ENCODE measurements at places on chromosomes 6 and 20.

DNA sequence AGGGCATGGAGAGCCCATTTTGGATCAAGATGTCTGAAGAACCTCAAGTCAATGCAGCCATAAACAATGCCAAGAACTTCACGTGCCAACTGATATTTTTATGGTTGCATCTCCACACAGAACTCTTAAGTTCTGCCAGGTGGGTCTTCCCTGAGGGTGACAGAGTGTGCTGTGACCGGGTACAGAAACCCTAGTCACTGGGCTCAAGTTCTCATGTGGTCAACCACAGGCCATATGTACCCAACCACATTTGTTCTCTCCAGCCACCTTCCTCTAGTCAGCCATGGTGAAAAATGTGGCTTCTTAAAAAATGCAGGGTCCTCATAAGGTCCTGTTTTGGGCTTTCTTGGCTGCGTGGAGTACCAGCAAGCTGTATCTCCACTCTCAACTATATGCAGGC, 48.9 kb downstream of the CLIC5 start:
- DNase-seq: no peak

- no peak for DNase-seq
These were observed 123.4 kb upstream of the HDGFL1 start for GRCh38 chr6:22445946-22446345.

- no peak for DNase-seq
These were observed 28.4 kb upstream of the FOXC1 start for GRCh38 chr6:1581120-1581991.

DNA sequence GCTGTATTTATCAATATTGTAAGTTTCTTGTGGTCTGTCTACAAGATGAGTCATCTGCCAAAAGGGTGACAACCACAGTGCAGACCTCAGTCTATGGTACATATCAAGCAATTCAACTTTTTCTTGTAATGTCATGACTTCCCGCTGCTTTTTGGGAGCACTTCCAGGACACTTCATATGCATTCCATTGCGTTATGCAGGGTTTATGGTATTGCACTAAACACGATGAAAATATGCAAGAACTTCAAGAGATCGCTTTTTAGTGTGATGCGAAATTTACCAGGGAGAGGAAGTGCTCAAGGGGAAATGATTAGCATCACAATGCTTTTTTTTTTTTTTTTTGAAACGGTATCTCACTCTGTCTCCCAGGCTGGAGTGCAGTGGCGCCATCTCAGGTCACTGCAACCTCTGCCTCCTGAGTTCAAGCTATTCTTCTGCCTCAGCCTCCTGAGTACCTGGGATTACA, 166.5 kb downstream of the TFAP2A start:
- DNase-seq: no peak

GRCh38 chr6:92433911-92434310, 985.4 kb downstream of the EPHA7 start:
- DNase-seq: no peak

DNA sequence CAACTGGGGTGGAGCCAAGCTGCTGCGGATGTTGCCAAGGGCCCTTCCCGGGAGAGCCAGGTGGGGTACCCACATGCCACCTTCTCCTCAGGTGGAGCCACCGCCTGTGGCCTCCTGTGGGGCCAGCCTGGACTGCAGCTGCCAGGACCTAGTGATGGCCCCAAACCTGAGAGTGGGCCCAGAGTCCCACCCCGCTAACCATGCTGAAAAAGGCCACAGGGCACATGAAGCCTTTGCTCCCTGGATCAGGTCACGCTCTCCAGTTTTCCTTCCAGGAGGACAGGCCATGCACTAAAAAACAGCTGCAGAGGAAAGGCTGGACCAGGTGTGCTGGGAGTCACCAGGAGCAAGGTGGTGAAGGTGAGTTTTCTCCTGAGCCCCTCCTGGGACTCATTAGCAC, 73.9 kb upstream of the SLC22A16 start:
- no peak for DNase-seq

GRCh38 chr6:22296067-22296466, 769 bp downstream of the PRL start:
- DNase-seq: no peak

GRCh38 chr6:150711584-150712504, 112.2 kb downstream of the PLEKHG1 start:
- no peak for DNase-seq

DNA sequence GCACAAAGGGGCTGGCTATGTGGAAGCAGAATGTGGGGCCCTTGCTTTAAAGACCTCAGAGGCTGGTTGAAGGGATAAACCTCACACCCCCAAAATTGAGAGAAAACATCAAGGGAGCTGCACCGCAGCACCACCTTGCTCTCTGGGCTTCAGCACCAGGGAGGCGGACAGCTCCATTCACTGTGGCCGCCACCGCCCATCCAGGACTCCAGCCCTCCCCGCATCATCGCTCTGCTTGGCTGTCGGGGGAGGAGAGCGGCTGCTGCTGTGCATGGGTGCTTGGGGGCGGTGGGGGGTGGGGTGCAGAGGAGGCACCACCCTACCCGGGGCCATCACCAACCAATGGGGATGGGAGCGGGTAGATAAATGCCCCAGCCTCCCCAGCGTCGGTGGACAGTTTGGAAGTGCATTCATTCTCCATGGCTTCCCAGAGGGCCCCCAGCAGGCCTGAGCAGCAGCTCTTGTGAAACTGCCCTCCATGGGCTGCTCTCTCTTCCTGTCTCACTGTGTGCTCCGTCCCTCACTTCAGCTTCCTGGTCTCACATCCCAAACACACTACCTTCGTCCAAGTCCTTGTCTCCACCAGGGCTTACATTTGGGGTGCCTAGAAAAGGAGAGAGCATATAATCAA, 75.7 kb upstream of the BHLHE23 start:
- DNase-seq: no peak

DNA sequence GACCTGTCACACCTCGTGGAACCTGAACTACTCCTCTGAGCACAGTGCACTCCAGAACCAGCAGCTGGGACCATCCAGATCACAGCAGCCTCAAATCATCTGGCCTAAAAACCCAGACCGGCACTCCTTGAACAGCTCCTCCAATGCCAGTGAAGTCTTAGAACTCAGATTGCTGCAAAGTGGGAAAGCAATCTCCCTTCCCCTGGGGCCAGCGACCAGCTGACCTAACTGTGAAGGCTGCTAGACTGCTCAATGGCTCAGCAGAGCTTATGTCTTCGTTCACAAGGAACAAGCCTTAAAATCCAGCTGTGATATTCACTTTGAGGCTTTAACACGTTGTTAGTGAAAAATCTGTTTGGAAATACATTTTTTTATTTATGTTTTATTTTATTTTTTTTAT, 243.2 kb downstream of the ANKRD60 start:
- DNase-seq: no peak

DNA sequence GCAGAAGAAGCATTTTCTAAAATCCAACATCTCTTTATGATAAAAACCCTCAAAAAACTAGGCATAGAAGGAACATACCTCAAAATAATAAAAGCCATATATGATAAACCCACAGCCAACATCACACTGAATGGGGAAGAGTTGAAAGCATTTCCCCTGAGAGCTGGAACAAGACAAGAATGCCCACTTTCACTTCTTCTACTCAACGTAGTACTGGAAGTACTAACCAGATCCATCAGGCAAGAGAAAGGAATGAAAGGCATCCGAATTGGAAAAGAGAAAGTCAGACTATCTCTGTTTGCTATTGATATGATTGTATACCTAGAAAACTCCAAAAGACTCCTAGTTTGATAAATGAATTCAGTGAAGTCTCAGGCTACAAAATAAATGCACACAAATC, 7.9 kb upstream of the CDK19 start:
- DNase-seq: no peak

- DNase-seq: no peak
These were observed 210.4 kb downstream of the CENPW start for GRCh38 chr6:126550323-126550722.

GRCh38 chr20:5748246-5748645, 2.0 kb upstream of the SHLD1 start:
- no peak for DNase-seq

DNA sequence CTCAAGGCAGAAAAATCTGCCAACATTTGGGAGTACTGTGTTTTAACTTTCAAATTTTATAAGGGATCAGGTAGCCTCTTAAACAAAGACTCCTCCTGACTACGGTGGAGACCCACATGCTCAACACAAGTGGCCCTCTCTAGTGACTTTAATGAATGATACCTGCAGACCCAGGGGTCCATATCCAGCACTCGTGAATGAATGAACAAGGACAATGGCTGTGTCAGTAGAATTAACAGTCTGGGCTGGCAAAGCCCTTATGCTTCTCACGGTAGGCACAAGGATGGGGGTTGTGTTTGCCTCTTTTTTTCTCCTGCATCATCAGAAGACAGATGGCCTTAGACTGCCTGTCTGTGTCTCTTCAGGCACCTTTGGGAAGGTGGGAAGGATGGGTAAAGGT, 112.6 kb upstream of the TRAF3IP2 start:
- no peak for DNase-seq

- DNase-seq: no peak
These were observed 195.8 kb upstream of the ARG1 start for GRCh38 chr6:131377112-131377705.

DNA sequence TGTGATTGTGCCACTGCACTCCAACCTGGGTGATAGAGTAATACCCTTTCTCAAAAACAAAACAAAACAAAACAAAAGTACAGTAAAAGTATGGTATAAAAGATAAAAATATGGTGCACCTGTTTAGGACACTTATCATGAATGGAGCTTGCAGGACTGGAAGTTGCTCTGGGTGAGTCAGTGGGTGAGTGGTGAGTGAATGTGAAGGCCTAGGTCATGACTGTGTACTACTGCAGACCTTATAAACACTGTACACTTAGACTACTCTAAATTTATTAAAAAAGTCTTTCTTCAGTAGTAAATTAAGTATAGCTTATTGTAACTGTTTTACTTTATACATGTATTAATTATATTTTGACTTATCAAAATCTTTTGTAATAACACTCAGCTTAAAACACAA, 46.0 kb downstream of the ZFP64 start:
- DNase-seq: no peak

DNA sequence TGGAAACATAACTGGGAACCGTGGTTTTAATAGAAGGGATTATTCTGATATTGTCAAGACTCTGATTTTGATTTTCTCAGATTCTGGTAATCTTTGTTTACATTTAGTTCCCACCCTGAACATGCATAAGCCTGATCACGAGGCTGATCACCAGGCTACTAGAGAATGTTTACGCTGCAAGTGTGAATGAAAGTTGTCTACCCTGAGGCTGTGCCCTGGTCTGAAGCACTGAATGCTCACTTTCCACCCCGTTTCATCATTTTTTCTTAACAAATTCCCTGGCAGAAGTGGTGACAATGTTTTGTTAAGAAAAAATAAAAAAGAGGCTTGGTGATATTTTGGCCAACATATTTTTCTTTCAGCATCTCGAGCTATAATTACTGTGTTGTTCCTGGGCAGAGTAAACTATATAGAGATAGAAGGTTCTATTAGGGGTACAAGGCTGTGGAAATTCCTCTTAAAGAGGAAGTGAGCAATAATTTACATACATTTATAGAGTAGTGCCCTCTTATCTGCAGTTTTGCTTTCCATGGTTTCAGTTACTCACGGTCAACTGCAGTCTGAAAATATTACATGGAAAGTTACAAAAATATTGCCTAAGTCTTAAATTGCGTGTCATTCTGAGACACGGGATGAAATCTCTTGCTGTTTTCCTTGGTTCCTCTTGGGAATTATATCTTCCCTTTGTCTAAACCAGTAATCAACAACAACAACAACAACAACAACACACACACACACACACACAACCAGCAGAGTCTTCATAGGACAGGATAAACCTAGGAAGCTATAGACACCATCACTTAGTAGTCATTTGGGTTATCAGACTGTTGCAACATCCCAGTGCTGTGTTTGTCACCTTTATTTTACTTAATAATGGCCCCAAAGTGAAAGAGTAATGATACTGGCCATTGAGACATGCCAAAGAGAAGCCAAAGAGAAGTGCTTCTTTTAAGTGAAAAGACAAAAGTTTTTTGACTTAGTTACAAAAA, 566.6 kb upstream of the CITED2 start:
- DNase-seq: no peak

- DNase-seq: no peak
These were observed 190.1 kb upstream of the ARID1B start for GRCh38 chr6:156587071-156587470.

DNA sequence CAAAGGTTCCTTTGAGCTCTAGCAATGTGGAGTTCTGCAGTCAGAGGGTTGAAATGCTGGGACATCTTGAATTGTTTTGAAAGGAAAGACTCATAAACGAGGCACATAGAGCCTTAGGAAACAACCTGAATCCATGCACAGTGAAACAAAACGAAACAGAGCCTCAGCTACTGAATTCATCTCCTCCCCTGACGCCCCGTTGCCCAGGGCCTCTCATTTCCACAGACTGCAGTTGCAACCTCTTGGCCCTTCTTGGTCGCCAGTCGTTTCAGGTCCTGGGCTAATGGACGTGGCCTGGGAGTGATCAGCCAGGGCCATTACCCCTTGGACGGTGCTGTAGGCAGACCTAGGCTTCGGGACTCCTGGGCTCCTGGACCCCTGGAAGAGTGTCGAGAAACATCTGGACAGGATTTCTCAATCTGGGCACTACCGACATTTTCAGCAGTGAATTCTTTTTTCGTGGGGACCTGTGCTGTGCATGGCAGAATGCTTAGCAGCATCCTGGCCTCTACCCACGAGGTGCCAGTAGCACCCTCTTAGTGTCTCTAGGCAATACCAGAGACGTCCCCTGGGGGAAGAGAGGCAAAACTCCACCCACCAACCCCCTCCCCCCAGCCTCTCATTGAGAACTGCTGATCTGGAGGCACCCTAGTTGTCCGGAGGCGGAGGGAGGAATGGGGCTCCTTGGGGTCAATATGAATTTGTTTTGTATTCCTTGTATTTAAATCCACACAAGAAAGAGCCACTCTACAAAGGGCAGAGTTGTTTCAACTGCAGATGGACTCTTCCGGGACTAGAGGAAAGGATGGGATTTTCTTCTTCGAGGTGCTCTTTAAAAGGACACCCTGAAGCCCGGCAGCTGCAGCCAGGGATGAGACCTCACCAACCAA, 50.2 kb downstream of the TMEM242 start:
- no peak for DNase-seq

DNA sequence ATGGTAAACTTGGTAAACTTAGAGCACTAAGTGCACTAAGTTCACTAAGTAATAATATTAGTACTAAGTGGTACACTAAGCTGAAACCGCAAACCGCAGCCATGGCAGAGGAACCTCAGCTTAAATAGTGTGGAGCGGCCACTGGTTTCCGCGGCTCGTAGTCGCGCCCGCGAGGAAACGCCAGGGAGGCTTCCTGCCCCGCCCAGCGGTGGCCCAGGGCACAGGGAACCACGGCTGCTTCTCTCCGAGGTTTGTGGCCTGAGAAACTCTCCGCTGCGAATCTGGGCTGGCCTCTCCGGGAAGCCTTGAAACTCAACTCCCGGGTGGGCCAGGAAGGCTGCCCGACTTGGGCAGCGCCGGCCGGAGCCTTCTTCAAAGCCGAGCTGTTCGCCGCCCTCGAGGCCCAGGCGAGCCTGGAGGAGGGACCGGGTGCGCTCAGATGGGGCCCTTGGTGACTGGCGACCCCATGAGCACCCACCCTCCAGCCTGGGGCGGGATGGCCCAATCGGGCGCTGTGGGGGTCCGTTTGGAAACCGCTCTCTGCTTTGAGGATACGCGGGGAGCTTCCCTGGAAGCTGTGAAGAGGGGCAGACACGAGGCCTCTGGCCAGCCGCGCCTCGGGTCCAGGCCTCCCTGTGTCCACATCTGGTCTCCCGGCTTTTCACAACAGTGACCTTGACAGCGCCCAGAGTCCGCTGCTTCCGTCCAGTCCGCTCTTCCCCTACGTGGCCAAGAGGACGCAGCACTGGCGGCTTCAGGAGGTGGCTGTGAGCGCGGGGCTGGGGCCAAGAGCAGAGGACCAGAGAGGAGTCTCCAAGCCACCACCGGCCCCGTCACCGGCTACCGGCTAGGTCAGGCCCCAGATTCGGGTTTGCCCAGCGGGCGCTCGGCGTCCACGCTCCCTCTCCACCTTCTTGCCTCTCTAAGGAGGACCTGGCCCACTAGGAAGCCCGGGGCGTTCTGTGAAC, 25.4 kb upstream of the HLA-E start:
- DNase-seq: peak; percentile 60

All from T-helper 1 cell (primary cell).